ENCODE measurements at places on chromosomes 2 and 18. TPM values are rescaled to one million over a fixed set of nuclear protein-coding genes. Genes with fewer than 3 reads are reported as not detected.

CHN1 gene
- total RNA-seq: 7.8 TPM

FSHR gene
- 13.6 TPM for total RNA-seq

RRM2 gene
- total RNA-seq: 1.9 TPM

SCYGR4 gene
- total RNA-seq: not detected

STAT4 gene
- 0.41 TPM for total RNA-seq

C2orf80 gene
- not detected for total RNA-seq

SLC4A3 gene
- 44.6 TPM for total RNA-seq

SFTPB gene
- not detected for total RNA-seq

FAM228A gene
- 0.55 TPM for total RNA-seq

CFAP221 gene
- total RNA-seq: not detected

LRRTM1 gene
- not detected for total RNA-seq

TMEM169 gene
- 1.1 TPM for total RNA-seq

CCDC178 gene
- 5.9 TPM for total RNA-seq

PDE1A gene
- 4.1 TPM for total RNA-seq

NR4A2 gene
- total RNA-seq: 2.3 TPM

GPBAR1 gene
- total RNA-seq: not detected

RESP18 gene
- total RNA-seq: not detected

SERPINB13 gene
- total RNA-seq: 0.57 TPM

MYCN gene
- total RNA-seq: 0.14 TPM

SLC16A14 gene
- total RNA-seq: 3.2 TPM
